Camera-type eye (tissue), 1 donor: ENCODE measurements at places on chromosomes 16 and 17. TPM values are rescaled to one million over a fixed set of nuclear protein-coding genes. Genes with fewer than 3 reads are reported as not detected.

The CBX8 gene
- 17.4 TPM for total RNA-seq

The KRTAP4-1 gene
- not detected for total RNA-seq

The GPR179 gene
- 10.4 TPM for total RNA-seq

The TMC8 gene
- 4.8 TPM for total RNA-seq

The LHX1 gene
- 2.6 TPM for total RNA-seq

The SLC38A8 gene
- 6.6 TPM for total RNA-seq

The KRT27 gene
- total RNA-seq = 0.22 TPM

The JUP gene
- 104 TPM for total RNA-seq

The C1QTNF8 gene
- total RNA-seq = 0.22 TPM

The HNF1B gene
- total RNA-seq = not detected

The CD300A gene
- total RNA-seq = 1.8 TPM

The TBC1D16 gene
- 39.0 TPM for total RNA-seq

The SOX8 gene
- total RNA-seq = 58.4 TPM

The ICAM2 gene
- total RNA-seq = 21.7 TPM

The C16orf54 gene
- 0.44 TPM for total RNA-seq

The GNGT2 gene
- 134 TPM for total RNA-seq

The HAP1 gene
- total RNA-seq = 0.38 TPM

The KRTAP2-3 gene
- total RNA-seq = not detected
